Effector memory CD4-positive, alpha-beta T cell (primary cell): ENCODE measurements at places on chromosomes 13 and 19.

DNA sequence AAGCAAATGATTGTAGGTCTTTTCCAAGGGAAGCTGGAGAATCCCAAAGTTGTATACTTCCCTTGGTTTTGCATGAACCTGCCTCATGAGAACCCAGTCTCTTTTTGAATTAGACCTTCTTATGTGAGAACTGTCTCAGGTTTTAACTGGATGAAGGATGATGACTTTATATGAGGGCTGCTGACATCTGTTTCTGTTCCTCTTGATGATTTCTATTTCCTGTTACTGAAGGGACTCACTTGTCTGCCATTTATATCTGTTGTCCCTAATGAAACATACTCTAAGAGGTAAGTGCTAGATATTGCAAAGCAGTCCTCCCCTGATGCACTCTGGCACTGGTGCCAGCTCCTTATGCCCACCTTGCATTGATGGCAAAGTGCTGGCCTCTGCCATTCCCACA lies 33.6 kb downstream of the ERICH4 start:
- DNase-seq = no peak

DNA sequence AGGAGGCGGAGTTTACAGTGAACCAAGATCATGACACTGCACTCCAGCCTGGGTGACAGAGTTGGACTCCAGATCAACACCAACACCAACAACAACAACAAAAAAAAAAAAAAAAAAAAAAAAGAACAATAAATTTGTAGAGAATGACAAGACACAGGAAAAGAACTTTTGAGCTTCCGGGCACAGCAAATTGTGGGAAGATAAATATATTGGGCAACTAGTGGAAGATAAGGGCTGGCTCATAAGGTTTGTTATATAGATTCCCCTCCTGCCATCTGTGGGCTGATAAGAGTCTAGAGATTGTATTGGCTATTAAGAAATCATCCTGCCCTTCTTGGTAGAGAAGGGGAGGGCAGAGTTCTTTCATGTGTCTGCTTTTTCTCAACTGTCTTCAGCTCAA lies 33.1 kb upstream of the CYP2S1 start:
- DNase-seq = no peak

DNA sequence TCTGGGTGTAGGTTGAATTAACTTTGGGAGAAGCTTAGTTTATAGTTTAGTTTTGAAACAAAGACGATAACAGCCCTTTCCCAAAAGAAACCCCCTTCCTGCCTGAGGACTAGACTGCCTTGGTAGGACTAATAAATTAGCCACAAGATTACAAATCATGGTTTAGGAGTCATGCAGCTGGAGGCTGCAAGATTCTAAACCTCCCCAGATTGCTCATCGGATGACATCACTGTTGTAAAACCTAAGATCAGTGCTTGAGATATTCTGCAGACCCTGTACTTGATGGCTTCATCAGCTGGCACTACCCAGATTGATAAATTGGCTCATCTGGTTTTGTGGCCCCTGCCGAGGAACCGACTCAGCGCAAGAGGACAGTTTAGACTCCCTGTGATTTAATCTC lies 35.9 kb upstream of the MPHOSPH8 start:
- DNase-seq = no peak

- DNase-seq = no peak
Measured at GRCh38 chr13:76222511-76222910, 586.4 kb downstream of the LMO7 start.

- no peak for DNase-seq
Measured at GRCh38 chr13:25733696-25734435, 317.9 kb downstream of the SHISA2 start.

- DNase-seq = no peak
Measured at GRCh38 chr19:30539315-30539714, 167.1 kb downstream of the ZNF536 start.
